A549 treated with DMSO at 1 μM for 4 hours (cell line): ENCODE measurements at places on chromosomes 7 and 10. TPM values are rescaled to one million over a fixed set of nuclear protein-coding genes. Genes with fewer than 3 reads are reported as not detected.

Gene NPFFR1
- 0.01 TPM in 2 of 5 replicates, not detected in the others for total RNA-seq

Gene NCF1
- total RNA-seq = 0.14 TPM in 1 of 5 replicates, not detected in the others

Gene UCMA
- not detected in 5 replicates for total RNA-seq

Gene PLA2G12B
- not detected in 5 replicates for total RNA-seq

Gene DPYSL4
- 16.6 to 19.3 TPM (median 17.7 TPM) in 5 replicates for total RNA-seq

Gene KIAA1217
- 3.0 to 3.8 TPM (median 3.4 TPM) in 5 replicates for total RNA-seq

Gene GJD4
- not detected in 5 replicates for total RNA-seq

Gene HECW1
- 11.4 to 14.2 TPM (median 12.2 TPM) in 5 replicates for total RNA-seq

Gene ATOH7
- total RNA-seq = 0.19 to 0.44 TPM (median 0.26 TPM) in 5 replicates

Gene FBXO24
- 0.12 to 0.24 TPM (median 0.22 TPM) in 5 replicates for total RNA-seq

Gene RHEB
- total RNA-seq = 113 to 169 TPM (median 156 TPM) in 5 replicates

Gene CCDC6
- total RNA-seq = 21.1 to 28.7 TPM (median 26.3 TPM) in 5 replicates

Gene EPHB6
- total RNA-seq = 0.26 to 0.83 TPM (median 0.79 TPM) in 5 replicates

Gene NXPH1
- total RNA-seq = not detected in 5 replicates

Gene GCK
- total RNA-seq = not detected in 5 replicates
